HFF-Myc (cell line): ENCODE measurements at places on chromosomes 4 and X.

DNA sequence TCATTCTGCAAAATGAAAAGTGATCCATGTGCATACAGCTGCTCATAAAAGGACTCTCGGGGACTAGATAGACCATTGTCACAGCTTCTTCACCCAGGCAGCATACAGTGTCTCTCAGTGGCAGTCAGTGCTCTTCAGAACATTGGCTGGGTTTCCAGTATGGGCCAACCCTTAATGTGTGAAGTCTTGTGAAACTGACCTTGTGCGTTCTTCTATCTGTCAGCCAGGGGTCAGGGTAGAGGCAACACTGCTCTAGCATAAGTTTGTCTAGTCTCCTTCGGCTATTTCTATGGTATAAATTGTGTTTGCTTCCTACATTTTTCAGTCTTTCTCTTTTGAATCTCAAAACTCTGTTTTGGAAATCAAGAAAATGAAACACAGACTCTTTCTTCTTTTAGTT is 37.0 kb upstream of the SMIM31 start:
- DNase-seq = no peak

DNA sequence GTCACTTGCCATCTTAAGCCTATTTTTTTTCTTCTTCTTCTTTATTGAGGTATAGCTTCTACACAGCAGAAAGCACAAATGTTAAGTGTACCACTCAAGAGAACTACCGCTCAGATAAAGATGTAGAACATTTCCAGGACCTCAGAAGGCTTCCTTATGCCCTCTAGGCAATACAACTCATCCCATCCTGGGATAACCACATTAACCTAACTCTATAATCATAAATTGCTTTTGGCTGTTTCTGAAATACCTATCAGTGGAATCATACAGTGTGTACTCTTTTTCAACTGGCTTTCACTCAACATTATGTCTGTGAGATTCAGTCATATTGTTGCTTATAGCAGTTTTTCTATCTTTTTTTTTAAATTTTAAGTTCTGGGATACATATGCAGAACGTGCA is 51.7 kb downstream of the ARFIP1 start:
- no peak for DNase-seq

DNA sequence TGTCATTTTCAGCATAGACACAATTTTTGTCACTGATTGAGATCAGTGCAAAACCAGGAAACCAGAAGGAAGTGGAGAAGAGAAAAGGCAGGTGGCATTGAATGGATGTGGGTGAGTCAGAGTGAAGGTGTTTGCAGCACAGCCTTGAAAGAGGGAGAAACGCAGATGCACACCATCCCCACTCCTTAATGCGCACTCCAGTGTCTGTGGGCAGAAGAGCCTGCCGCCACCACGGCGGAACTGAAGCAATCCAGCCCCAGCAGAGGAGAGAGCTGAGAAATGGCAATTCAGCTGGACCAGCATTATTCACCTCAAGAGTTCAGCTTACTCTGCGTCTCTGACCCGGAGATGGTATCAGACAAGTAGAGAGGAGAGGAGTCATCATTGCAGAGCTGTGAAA is 393.1 kb upstream of the FRG1 start:
- DNase-seq = no peak

- no peak for DNase-seq
Measured at GRCh38 chrX:30373951-30374350, 64.8 kb upstream of the NR0B1 start.

DNA sequence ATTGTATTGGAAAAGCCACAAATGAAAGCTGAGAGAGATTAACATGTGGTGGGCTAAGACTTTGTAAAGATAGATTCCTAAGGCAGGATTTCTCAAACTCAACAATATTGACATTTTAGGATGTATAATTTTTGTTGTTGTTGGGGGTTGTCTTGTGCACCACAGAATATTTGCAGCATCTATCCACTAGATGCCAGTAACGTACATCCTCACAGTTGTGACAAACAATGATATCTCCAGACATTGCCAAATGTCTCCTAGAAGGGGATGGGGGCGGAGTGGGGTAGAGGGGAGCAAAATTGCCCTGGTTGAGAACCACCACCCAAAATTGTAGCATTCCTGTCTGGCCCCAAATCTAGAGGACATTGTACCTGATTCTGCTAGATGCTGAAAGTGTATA is 14.7 kb upstream of the CBR4 start:
- DNase-seq = no peak

DNA sequence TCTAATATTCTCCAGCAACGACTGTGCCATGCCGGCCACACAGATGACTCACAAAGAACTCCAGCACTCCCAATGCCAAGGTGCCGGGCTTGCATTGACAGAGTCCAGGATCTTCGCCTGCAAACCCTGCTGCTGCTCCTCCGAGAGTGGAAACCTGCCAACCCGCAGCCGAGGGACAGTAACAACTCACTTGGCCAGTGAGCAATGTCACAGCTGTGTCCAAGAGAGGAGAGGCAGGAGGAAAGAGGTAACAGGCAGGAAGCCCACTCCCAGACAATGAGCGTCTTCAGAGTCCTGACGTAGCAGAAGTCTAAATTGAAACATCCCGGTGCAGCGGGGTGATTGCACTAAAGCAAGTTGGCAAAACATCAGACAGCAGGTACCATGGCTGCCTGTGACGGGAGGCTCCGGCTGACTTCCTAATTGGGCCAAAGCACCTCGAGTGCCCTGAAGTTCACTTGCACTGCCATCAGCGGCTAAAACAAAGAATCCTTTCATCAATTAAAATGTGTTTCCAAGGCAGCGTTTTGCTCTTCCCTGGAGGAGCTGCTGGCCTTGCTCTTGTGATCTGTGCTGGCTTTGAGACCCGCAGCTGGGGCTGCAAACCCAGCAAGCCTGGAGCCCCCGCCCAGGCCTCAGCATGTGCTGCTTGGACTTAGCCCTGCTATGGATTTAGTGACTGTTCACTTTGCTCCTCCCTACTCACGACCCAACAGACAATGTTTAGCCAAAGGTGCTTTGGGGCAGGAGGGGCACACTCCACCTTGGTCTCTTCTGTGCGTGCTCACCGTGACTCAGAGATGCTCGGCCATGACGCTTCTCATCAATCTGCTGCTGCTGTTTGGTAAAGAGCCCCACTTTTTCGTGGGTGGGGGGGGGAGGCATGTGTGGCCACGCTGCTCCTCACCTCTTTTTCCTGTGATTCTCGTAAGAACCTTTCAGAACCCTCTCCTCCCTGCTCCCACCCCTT is 36.5 kb downstream of the DCTD start:
- no peak for DNase-seq

GRCh38 chr4:180456928-180457327 is 1786.3 kb upstream of the TENM3 start:
- no peak for DNase-seq

- DNase-seq = no peak
Measured at GRCh38 chr4:128810331-128810870, 901 bp downstream of the JADE1 start.

GRCh38 chr4:65600656-65601055 is 69.6 kb downstream of the EPHA5 start:
- DNase-seq = no peak

- no peak for DNase-seq
Measured at GRCh38 chr4:6116696-6117285, 83.6 kb downstream of the JAKMIP1 start.

DNA sequence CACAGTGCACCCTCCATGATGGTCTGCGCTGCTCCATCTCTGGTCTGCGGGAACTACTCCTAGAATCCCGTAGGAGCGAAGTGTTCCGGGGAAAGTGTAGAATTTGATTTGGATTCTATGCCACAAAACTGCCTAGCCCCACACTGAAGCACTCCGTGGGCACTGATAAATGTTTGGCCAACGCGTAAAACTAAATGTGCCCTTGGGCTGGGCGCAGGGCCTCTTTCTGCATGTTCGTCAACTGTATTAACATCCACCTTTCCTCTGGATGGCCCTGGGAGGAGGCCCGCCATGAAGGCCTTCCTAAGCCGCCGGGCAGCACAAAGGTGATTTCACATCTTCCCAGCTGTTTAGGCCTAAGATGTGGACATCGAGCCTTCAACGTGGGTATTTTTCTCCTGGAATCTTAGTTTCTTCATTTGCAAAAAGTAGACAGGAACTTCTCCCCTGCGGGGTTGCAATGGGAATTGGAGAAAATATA is 2.6 kb downstream of the MSX1 start:
- DNase-seq = no peak

DNA sequence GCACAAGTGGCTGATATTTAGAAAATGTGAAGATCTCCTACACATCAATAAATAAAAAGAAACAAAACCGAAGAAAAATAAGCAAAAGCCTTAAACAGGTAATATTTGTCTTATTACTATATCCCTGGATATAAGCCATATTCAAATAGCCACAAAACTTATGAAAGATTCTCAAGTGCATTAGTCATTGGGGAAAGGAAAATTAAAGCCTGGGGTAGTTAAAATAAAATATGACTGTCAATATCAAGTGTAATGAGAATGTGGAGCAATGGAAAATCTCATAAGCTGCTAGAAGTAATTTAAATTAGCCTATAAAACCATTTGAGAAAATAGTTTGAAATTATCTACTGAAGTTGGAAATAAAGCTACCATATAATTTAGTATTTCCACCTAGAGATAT is 399.9 kb downstream of the GASK1B start:
- no peak for DNase-seq

- peak; percentile 35 for DNase-seq
Measured at GRCh38 chr4:98851806-98852205, 77.1 kb downstream of the EIF4E start.

- DNase-seq = no peak
Measured at GRCh38 chr4:117328333-117328732, 243.0 kb upstream of the TRAM1L1 start.

DNA sequence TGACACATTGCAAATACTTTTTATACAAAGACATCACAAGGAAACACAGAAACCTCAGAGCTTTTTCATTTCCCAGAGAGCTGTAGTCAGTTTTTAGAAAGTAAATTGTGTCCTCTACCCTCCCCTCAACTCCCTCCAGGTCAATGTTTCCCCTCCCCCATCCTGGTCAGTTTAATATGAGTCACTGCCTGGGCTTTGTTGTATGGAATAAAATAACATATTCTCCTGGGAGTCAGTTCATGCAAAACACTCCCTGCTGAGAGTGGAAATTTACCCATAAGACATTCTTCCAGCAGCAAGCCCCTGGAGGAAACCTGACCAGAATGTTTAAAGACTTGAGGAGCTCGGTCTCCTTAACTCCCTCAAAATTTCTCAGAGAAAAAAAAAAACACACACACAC is 270.1 kb upstream of the LDB2 start:
- peak; percentile 51 for DNase-seq

GRCh38 chr4:57465321-57466056 is 355.3 kb upstream of the IGFBP7 start:
- no peak for DNase-seq

DNA sequence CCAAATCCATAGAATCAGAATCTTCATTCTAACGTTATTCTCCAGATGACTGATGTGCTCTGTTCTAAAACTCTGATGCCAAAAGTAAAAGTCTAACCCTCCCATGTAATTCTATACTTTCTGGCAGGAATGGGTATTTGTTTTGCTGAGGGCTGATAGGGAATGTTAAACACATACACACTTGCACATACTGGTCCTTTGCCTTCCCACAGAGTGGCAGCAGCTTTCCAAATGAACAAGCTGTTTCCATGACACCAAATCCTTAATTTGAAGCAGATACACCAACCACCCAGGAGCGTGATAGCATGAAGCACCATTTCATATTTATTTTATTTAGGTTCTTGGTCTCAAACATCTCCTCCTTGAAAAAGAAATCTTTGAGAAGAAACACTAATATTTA is 155.5 kb upstream of the PRDX4 start:
- DNase-seq = no peak

GRCh38 chrX:154600759-154601374 is 15.9 kb downstream of the CTAG1A start:
- no peak for DNase-seq

- no peak for DNase-seq
Measured at GRCh38 chrX:123155327-123155726, 28.8 kb upstream of the GRIA3 start.

DNA sequence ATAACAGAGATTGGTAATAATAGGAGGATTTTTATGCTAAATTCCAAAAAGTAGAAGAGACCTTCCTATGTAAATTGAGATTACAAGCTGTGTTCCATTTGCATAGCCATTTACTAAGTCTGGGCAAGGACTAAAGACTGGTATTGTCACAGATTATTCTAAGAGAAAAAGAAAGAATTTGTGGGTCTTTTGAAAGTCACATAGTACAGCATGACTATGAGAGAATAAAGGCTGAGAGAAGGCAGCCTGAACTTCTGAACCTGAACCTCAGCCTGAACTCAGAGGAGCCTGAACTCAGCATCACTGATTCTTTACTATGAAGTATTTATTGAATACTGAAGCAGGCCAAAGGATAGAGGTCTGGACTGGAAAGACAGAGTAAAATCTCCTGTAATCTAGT is 297.5 kb downstream of the STPG2 start:
- DNase-seq = no peak

GRCh38 chr4:81257021-81257420 is 42.0 kb upstream of the PRKG2 start:
- no peak for DNase-seq

DNA sequence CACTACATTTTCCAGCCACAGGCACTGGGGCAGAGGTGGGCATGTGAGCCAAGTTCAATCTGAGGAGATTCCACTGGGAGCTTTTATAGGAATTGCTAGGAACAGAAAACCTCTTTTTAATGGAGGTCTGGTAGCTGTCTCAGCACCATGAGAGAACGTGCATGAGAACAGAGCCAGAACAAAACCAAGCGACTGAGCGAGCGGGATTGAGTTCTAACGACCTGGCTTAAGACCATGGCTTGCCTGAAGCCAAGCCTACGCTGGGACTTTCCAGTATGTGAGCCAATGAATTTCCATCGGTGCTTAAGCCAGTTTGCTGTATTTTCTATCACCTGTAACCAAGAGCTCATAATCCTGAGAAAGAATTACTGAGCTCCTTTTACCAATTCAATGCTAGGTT is 183.7 kb downstream of the NR3C2 start:
- no peak for DNase-seq

DNA sequence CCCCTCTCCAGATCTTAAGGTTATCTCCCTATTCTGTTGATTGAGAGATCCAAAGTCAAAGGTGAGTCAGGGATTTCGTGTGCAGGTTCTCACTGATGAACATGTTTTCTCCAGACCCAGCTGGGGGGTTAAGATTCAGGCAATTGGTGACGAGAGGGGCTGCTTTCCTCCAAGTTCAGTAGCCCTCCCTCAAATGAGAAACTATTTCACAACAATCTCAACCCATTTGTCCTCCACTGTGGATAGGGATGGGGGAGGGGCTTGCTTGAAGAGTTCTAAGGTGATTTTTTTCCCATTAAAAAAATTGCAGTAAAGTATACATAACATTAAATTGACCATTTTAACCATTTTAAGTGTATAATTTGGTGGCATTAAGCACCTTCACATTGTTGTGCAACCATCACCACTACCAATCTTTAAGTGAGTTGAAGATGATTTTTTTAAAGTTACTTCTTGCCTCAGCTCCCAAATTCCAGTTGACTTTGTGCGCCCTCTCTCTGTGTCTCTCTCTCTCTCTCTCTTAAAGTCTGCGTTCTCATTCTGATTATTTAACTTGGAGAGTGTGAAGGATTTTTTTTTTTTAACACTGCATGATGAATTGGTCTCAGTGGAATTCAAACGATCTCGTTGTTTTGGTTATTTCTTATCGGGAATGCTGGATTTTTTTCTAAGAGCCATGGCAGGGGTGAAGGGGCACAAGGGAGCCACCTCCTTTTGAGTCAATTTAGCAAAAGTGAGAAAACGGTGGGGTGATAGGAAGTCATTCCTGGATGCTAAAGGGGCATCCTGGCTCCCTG is 175.9 kb downstream of the SHROOM3 start:
- no peak for DNase-seq
